NCI-H2081 treated with DMSO at 0.1 percent for 48 hours (cell line): ENCODE measurements at places on chromosomes 7 and 10.

- no peak for DNase-seq
Measured at GRCh38 chr7:150787321-150788281, 12.6 kb downstream of the TMEM176B start.

DNA sequence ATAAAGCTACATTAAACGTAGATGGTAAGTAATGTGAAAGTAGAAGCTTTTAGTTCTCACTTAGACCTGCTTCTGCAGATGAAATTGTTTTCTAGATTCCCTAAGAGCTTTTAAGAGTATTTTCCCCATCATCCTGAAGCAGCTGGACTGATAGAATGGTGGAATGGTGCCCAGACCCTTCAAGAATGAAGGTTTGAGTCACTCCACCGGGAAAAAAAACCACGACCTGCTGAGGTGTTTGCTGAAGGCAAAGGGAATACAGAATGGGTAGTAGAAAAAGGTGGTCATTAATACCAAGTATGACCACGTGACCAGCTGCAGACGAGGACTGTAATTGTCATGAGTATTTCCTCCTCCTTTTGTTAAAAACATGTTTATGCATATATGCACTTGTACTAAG lies 79.2 kb upstream of the PTPRZ1 start:
- DNase-seq, result no peak

DNA sequence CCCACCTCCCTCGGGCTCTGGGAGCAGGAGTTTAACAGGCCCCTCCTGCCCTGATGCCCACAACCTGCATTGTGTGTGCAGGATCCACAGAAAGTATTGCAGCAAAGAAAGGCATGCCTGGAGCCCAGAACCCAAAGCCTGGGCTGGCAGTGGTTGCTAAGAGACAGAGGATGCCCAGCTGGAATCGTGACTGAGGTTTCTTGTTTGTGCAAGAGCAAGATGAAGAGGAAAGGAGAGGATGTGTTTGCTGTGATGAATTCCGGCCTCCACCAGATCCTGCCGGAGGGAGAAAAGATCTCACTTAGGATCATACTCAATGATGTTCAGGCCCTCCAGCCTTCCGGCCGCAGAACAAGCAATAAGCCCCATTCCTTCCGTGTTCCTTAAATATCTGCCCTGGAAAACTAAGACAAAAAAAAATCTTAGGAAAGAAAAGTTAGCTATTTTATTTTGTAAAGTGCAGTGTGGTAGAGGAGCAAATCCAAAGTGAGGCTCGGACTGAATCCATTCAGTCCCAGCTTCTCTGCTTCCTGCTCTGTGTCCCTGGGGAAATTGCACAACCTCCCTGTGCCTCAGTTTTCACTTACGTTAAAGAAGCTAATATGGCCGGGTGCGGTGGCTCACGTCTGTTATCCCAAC lies 57.1 kb downstream of the SLIT1 start:
- no peak for DNase-seq

DNA sequence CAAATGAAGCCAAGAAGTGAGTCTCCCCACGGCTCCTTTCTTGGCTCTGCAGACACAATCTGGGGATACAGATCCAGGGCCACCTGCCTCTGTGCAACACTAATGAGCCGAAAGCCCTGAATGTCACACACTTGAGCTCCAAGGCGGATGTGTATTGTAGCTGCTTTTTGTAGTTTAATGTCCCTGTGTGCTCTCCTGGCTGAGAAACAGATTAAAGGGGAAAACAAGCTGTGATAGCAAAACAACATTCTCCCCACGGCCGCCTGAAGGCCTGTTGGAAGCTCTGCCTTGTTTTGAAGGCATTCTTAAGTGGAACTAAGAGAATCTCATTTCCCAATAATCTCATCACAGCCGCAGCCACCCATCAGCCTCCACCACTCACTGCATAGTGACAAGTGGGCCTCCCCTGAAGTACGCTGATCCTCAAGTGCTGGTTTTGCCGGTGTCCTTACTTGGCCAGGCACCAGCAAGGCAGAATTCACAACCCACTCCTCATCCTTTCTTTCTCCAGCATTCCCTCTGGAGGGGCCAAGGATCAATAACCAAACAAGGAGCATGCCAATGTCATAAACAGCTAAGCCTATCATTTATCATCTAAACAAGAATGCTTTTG lies 44.4 kb upstream of the AMPH start:
- DNase-seq, result no peak

DNA sequence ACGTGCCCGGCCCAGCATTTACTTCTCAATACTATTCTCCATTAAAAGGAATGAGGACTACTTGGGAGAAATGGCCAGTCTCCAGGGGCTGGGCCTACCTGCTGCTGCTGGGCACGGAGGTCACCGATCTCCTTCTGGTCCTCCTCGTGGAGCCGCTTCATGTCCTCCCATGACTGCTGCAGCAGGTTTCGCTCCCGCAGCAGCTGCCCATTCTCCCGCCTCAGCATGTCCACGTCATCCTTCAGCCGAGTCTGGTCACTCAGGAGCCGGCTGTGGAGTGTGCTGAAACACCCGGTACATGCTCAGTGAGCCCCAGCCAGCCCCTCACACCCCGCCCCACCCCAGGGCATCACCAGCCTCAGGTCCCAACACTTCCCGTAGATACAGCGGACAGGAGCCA lies 73.3 kb downstream of the DLG5 start:
- DNase-seq, result no peak

- no peak for DNase-seq
Measured at GRCh38 chr10:71274901-71275796, 43.9 kb upstream of the SLC29A3 start.

- no peak for DNase-seq
Measured at GRCh38 chr7:68964060-68964459, 634.2 kb upstream of the AUTS2 start.

- DNase-seq, result no peak
Measured at GRCh38 chr7:101180130-101180755, at the start of gene NAT16. Gene NAT16, minus strand, starts transcription at chr7:101180293. Its CDS starts 5,486 bp downstream, at chr7:101174807.

- no peak for DNase-seq
Measured at GRCh38 chr10:88670497-88670896, 6.3 kb downstream of the LIPF start.

DNA sequence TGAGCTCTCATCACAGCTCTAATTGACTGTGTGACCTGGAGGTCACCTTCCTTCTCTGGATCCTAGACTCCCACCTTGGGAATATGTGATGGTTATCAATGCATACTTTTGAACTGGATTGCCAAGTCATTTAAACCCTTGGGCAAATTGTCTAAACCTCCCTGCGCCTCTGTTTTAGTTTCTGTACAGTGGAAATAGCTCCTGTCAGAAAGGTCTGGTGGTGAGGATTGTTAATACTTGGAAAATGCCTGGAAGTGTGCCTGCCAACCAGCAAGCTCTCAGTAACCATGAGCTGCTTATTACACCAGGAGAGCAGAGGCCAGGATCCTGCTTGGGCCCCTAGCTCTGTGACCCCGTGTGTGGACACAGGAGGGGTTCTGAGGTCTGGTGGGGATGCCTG lies 108.7 kb upstream of the PPIF start:
- no peak for DNase-seq

- no peak for DNase-seq
Measured at GRCh38 chr10:78657862-78658165, 411.0 kb upstream of the ZMIZ1 start.

- no peak for DNase-seq
Measured at GRCh38 chr10:668786-669485, 20.5 kb downstream of the DIP2C start.

DNA sequence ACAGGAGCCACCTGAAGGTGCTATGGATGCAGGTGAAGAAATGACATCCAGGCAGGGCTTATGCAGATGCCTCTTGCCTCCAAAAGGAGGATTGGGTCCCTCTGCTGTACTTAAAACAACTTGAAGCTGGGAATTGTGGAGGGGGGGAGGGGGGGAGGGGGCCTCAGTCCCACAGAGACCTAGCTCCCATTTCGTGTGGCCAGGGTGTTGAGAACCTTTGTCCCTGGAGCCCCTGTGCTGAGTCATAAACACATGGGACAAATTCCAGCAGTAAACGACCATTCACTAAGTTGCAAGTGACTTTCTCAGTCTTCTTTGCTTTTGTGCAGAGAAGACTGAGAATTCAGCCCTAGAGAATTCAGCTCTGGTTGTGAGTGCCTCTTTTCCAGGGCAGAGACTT lies 96.5 kb upstream of the PODXL start:
- DNase-seq, result no peak

DNA sequence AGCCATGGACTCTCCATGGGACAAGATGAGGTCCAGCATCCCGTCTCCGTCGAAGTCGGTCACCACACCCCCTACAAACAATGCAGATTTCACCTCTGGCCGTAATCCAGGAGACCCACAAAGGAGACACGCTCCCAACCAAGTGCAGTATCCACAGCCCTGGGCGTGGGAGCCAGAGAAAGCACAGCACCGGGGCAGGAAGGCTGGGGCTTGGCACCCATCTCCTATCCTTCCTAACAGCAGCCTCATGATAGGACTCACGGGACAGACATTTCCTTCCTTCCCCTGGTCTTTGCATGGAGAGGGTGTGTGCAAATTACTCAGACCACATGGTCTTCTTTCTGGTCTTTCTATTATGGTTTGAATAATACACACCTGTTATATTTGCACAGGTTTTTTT lies 46.3 kb downstream of the GOLGA7B start:
- no peak for DNase-seq

DNA sequence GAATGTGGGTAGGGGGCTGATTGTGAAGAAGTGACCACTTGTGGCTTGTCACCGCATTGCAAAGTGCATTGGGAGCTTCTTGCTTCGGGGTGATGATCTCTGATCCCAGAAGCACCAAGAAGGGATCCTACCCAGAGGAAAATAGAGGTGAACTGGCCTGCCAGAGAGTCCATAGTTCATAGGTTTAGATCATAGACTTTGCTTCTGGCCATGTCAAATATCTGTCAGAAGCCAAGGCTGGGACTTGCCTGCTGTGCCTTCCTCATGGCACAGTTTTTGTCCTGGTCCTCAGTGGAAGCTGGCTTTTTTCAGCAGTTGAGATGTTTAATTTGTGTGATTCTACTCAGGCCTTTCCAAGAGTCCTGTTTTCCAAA lies 1.1 kb downstream of the ZSWIM8 start:
- DNase-seq, result no peak

DNA sequence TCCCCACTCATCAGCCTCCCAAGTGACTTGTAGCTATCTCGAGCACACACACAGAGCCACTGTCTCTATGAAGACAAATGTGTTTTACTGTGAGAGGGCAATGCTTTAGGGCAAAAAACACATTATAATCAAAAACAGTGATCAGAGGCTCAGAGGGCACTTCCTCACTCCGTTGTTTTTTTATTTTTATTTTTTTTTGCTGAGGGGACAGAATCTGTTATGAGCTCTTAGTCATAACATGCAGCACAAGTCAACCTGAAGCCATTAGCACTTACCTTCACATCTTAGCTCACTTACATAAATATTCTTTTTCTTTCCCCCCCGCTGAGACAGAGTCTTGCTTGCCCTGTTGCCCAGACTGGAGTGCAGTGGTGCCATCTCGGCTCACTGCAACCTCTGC lies 157.7 kb downstream of the CALN1 start:
- DNase-seq, result no peak

GRCh38 chr10:55024713-55025112 lies 223.7 kb upstream of the PCDH15 start:
- peak; percentile 0 for DNase-seq

- no peak for DNase-seq
Measured at GRCh38 chr7:2734751-2735571, 47.0 kb downstream of the AMZ1 start.

DNA sequence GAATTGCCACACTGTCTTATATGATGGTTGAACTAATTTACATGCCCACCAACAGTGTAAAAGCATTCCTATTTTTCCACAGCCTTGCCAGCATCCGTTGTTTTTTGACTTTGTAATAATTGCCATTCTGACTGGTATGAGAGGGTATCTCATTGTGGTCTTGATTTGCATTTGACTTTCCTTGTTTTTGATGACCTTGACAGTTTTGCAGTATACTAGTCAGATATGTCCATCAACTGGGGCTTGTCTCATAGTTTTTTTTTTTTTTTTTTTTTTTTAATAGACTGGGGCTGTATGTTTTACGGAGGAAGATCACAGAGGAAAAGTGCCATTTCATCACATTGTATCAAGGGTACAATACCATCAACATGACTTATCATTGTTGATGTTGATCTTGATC lies 220.6 kb downstream of the ANK3 start:
- no peak for DNase-seq

DNA sequence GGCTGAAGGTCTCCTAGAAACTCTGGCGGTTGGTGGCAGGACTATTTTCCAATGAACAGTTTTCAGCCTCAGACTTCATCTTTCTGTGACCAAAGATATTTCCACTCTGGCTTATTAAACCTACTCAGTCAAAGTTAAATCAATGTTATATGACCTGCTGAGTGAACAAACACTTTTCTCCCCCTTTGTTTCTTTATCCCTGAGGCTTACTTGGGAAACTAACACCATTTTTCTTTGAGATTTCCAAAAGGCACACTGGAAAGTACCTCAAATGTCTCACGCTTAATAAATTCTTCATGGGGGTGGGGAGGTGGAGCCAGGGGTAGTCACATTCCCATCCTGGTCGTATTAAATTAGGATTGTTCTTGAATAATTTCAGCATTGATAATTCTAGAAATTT lies 1.8 kb downstream of the TMEM26 start:
- DNase-seq, result no peak

DNA sequence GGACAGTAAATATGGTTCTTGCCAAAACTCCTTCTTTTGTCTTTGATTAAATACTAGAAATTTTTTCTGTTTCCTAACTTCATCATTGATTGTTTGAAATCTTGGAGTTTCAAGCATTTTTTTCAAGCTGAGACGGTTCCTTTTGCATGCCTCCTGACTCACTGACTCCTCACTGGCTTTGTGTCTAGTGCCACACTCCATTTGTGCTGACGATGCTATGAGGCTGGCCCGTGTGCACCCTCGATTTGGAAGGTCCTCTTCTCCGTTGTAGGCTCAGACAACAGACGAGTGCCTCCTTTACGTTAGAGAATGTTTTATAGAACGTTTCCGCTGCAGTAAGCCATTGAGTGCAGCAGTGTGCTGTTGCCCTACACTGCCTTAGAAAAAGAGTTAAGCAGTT lies 10.8 kb upstream of the CSGALNACT2 start:
- DNase-seq, result no peak

DNA sequence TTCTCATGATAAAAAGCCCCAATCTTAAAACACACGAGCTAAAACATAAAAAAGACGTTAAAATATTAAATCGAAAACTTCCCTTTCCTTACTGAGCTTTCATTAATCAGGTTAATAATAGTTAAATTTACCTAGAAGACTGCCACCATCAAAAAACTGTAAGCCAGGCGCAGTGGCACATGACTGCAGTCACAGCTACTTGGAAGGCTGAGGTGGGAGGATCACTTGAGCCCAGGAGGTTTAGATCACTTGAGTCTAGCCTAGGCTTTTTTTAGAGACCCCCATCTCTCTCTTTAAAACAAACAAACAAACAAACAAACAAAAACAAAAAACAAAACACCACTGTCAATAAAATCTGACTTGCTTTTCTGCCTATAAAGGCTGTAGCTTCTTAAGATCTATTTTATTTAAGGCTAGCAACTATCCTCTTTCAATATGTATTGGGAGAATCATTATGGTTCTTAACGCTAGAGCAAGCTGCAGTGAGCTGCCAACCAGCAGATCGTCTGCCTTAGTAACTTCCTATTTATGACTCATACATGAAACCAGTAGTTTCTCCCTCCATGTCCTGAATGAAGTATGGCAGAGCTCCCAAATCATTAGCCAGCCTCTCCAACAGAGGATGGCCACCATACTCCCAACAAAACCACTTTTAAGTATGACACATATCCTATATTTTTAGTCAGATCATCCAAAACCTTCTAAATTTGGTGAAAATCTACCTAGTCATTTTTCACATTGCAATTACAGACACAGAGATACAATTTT lies 163.7 kb downstream of the SRPK2 start:
- DNase-seq, result no peak

- no peak for DNase-seq
Measured at GRCh38 chr7:45980973-45981372, 59.9 kb upstream of the IGFBP3 start.

GRCh38 chr10:131090761-131091661 lies 220.5 kb downstream of the TCERG1L start:
- no peak for DNase-seq
